ENCODE measurements at places on chromosomes 5 and 9.

DNA sequence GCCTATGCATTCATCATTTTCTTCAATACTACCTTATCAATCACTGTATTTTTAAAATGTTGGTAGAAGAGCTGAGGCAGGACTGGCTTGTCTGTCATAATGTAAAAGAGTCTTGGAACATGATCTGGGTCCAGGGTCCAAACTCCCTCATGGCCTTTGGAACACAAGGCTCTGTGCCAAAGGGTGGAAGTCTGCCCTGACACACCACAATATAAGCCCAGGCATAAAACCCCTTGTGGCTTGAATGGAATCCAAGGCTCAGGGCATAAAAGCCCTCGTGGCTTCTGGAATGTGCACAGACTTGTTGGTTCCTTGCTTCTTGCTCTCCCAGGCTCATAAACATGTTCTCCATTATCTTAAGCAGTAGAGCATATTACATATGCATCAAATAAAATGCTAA lies 48.0 kb downstream of the GABRB2 start:
- no peak for DNase-seq

DNA sequence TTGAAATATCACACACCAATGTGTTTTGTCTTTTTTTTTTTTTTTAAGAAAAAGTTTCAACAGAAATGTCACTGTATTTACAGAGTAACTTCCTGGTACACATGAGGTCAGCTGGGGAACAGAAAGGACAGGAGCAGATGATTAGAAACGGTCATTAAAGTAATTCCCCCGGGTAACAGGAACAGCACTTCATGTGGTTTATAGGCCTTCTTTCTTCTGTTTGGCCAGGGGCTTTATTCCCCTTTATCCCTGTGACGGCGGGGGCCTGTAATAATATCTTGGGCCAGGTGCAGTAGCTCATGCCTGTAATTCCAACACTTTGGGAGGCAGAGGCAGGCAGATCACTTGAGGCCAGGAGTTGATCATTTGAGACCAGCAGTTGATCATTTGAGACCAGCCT lies 30.5 kb upstream of the MSH3 start:
- DNase-seq, result no peak

DNA sequence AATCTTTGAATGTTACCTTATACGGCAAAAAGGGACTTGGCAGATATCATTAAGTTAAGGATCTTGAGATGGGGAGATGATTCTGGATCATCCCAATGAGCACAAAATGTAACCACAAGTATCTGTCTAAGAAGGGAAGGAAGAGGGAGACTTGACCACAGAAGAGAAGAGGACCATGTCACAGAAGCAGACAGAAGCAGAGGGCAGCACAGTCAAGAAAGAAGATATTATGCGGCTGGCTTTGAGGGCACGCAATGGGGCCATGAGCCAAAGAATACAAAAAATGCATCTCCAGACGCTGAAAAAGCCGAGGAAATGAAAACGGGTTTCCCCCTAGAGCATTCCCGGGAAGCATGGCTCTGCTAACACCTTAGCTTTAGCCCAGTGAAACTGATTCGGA lies 225.3 kb downstream of the NR2F1-AS1 start:
- no peak for DNase-seq

- DNase-seq, result no peak
Measured at GRCh38 chr5:154476354-154477205, 1.4 kb downstream of the HAND1 start.

- DNase-seq, result no peak
Measured at GRCh38 chr9:137025517-137025966, 2.5 kb downstream of the ABCA2 start.

- peak; percentile 52 for DNase-seq
Measured at GRCh38 chr5:61306531-61307131, 25.4 kb upstream of the ZSWIM6 start.

GRCh38 chr5:117954331-117954730 lies 1034.0 kb downstream of the DTWD2 start:
- no peak for DNase-seq

DNA sequence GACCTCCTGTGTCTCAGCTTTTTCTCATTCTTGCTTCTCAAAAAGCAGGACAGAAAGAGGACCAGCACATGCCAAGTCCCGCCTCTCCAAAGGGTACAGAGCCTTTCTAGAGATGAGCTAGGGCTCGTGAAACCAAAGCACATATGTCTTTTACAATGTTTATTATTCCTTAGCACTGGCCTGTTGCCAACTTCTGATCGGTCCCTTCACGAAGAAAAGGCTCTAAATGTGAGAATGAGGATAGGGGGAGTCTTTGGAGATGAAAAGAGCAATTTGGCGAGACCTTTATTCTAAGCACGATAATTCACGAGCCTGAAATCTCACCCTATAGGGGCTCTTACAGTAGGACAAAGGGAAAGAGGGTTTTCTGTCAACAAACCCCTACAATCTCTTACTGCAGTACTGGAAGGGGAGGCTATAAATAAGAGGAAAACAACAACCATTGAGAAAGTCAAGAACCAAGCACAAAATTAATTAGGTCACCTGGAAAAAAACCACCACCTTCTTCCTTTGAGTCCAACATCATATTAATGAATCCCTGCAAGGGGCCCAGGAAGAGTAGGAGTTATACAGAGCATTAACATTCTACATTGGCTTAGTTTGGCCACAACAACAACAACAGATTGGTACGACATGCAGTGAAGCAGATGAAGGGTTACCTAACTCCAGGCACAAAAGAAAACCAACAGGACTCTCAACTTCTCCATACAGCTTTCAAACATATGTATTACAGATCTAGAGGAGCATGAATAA lies 309.5 kb downstream of the PDE4D start:
- no peak for DNase-seq

GRCh38 chr5:180974612-180975315 lies 13.9 kb upstream of the BTNL3 start:
- DNase-seq, result no peak

- DNase-seq, result no peak
Measured at GRCh38 chr9:112249277-112249676, 74.2 kb upstream of the SUSD1 start.

DNA sequence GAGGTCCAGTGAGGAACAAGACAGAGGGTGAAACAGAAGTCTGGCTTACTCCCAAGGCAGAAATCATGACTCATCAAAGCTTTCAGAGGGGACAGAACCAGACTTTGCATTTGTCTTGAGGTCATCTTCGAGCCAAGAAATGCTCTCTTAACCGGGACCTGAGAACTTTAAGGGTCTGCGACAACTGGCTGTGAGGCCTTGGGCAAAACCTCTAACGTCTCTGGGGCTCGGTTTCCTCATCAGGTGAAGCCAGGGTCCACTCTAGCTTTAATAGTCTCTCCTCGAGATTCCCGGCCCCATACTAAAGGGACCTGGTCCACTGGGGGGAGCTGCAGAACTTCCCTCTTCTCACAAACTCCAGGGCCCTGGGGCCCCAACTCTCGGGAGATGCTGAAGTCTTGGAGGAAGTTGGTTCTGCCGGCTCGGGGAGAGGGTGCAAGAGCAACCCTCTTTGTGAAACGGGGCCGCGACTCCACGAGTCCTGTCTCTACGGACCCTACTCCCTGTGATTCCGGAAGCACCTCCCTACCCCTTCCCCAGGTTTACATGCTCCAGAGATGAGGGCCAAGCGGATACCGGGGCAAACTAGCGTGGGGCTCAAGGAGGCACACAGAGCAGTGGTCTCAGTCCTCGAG lies 2.6 kb downstream of the GLIS3 start:
- peak; percentile 58 for DNase-seq

DNA sequence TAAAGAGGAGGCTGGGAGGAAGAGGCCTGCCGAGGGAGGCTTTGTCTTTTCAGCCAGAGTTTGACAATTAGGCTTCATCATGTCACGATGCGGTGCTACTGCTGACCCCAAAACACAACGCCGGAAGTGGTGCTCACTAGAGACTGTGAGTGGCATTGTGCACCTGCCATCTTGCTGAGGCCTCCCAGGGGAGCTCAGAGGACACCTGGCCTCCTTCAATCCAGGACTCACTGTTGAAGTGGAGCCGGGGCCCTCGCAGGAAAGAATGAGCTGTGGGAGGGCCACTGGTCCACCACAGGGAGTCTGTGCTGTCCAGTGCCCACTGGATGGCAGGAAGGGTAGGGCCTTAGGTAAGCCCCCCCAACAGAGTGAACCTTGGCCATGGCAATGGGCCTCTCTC lies 12.7 kb upstream of the SLC25A48 start:
- no peak for DNase-seq

GRCh38 chr5:172766287-172767108 lies 4.5 kb downstream of the DUSP1 start:
- no peak for DNase-seq

DNA sequence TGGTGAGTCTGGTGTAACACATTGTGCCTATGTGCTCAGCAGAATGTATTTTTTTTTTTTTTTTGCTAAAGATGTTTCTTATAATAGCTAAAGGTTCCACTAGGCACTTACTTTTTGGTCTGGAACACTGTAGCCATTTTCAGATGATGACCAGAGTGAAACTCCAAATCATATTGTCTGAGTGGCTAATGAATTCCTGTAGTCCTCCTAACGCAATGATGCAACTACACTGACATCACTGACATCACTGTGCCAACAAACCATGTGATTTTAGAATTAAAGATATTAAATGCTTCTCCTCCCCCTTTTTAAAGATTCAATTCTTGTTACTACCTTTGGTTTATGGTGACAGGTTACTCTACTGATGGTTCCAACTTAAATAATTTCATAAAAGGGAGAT lies 28.8 kb downstream of the JAKMIP2 start:
- no peak for DNase-seq

GRCh38 chr5:1343931-1344901 lies 683 bp downstream of the CLPTM1L start:
- DNase-seq, result peak; percentile 44

DNA sequence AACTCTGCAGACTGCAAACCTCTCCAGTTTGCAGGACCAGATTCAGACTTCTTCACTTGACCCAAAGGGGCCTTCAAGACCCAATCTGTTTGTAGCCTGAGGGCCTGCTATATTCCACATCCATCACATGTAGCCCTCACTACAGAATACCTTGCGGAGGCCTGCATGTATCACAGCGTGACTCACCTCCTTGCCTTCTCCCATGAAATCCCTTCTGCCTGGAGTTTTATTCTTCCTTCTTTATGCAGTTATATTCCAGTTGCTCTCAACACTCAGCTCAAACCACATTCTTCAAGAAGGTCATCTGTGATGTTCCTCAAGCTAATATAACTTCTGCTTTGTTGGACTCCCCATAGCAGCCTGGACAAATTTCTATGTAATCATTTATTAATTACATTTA lies 198.5 kb upstream of the PTGER4 start:
- DNase-seq, result no peak

GRCh38 chr9:136791516-136792276 lies 552 bp downstream of the TMEM141 start:
- peak; percentile 73 for DNase-seq

DNA sequence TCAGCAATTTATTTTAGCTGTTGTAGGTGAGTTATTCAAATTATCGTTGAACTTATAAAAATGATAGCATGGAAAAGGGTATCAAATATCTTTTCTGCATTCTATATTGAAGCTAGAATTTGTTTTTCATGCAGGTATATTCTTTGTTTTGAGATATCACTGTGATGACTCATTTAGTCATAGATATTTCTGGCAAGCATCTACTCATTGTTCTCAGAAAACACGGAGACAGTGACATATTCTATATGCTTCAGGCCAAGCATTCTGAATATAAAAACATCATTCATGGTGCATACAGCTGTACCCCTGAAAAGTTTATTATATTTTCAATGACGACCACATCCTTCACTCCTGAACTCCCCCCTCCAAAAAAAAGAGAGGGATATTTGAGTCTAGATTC lies 150.3 kb upstream of the GRIA1 start:
- DNase-seq, result no peak

DNA sequence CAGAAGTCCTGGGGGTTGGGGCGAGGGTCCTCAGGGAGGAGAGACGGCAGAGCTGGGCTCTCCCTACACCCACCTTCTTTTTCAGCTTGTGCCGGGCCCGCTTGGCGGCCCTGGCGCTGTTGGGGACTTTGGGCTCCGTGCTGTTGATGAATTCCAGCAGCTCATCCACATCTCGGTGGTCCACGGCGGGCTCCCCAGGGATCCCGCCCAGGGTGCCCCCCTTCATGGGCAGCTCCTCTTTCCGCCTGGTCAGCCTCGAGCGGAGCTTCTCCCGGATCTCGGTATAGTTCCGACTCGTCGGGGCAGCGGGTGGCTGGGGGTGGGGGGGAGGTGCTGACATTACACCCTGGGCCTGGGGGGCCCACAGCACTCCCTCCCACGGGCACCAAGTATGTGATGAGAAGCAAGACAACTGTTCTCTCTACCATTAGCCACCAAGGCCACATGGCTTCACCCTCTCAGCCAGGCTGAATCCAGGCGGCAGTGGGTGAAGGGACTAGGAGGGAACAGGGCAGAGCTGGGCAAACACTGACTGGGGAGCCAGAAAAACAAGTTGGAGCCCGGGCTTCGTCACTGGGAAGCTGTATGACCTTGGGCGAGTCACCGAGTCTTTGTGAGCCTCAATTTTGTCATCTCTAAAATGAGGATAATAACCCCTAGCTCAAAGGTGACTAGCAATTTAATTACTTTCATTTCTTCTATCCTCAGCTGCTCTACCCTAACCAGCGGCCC lies 14.6 kb upstream of the DDX41 start:
- DNase-seq, result no peak

GRCh38 chr5:166507810-166508425 lies 1783.5 kb upstream of the WWC1 start:
- no peak for DNase-seq

GRCh38 chr9:69986970-69987369 lies 56.7 kb upstream of the MAMDC2 start:
- no peak for DNase-seq
